Activated CD4-positive, alpha-beta T cell treated with anti-CD3 and anti-CD28 coated beads, Interleukin-2, amount 50 U/mL, for 24 hours (primary cell): ENCODE measurements at places on chromosomes 16 and 17.

DNA sequence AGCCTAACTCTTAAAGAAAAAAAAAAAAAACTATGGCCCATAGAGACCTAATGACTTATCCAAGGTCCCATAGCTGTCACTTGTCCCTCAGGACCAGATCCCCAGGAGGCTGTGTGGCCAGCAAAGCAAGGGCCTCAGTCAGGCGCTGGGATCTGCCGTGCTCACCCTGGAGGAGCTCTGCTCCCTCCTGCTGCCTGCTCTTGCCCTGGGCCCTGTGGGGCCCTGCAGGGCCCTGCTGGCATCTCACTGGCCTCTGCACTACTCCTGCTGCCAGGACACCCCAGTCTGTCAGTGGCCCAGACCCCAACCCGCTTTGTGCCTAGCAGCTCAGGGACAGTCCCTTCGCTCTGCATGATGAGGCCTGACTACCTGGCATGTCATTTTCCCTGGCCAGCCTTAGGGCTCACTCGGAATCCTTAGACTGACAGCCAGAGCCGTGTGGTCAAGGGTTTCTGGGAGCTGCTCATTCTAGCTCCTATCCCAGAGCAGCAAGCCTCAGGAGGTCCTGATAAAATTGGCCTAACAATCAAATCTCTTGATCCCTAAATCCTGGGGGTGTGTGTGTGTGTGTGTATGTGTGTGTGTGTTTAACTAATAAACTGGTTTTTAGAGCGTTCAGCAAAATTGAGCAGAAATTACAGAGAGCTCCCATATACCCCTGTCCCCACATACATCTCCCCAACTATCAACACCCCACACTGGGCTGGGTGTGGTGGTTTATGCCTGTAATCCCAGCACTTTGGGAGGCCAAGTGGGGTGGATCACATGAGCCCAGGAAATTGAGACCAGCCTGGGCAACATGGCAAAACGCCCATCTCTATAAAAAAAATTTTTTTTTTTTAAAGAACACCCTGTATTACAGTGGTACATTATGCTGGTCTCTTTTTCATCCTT lies 21.7 kb downstream of the KATNIP start:
- no peak for DNase-seq

GRCh38 chr17:65556910-65557348 lies 4.5 kb downstream of the AXIN2 start:
- no peak for DNase-seq

DNA sequence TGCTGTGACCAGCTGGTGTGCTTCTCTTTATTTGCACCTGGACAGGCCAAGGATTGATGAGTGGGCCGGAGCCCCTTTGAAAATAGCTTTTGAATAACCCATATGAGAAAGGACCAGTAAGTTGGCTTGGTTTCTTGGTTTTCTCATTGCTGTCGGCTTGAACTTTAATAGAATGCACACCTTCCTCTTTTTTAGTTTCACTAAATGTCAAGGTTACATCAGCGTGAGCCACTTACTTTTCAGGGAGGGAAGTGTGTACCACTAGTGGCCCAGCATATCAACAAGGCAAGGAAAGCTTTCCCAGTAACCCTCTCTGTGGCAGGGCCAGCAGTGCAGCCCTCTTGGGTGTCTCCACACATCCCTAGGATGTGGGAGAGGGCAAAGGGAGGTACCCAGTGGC lies 433.3 kb downstream of the CA10 start:
- no peak for DNase-seq

GRCh38 chr17:66002812-66003211 lies 189.1 kb downstream of the CEP112 start:
- DNase-seq: no peak

DNA sequence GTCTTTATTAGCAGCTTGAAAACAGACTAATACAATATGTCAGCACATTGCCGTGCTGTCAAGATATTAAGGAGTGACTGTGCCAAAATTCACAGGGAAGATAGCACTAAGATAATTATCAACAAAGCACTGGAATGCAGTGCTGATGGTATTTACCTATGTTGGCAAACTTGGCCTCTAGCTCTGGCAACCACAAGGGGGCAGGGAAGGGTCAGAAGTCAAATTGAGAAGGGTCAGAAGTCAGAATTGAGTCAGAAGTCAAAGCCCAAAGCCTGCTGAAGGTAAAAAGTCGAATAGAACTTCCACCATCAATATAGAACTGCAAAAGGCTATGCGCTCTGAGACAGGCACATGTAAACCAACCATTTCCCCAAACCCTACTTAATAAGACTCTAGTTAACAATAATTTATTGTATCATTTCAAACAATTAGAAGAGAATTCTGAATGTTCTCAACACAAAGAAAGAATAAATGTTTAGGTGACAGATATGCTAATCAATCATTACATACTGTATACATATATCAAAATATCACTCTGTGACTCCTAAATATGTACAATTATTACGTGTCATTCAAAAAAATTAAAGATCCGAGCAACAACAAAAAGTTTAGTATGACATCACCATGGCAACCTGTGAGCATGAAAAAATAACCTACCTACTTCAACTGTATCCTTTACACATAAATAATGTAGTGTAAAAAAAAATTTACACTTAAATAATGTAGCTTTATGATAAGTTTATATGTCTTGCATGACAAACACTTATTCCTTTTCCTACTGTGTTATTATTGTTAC lies 916.1 kb downstream of the KCNJ2 start:
- DNase-seq: no peak

- DNase-seq: no peak
Observed at GRCh38 chr16:74052016-74052415, 244.6 kb upstream of the PSMD7 start.

GRCh38 chr16:81498351-81498750 lies 53.7 kb downstream of the CMIP start:
- DNase-seq: no peak

GRCh38 chr17:67050066-67050465 lies 5.7 kb downstream of the CACNG1 start:
- no peak for DNase-seq

- no peak for DNase-seq
Observed at GRCh38 chr17:42784811-42785592, 4.6 kb downstream of the WNK4 start.
